ENCODE measurements at places on chromosomes 16 and 17.
A peak's percentile ranks its signal among the peaks of the same experiment; 100 is the strongest.

- DNase-seq, result no peak
These were observed 7.8 kb upstream of the C1QBP start for GRCh38 chr17:5446786-5447185.

GRCh38 chr17:2697611-2698162 lies 13.9 kb downstream of the CLUH start:
- no peak for DNase-seq

DNA sequence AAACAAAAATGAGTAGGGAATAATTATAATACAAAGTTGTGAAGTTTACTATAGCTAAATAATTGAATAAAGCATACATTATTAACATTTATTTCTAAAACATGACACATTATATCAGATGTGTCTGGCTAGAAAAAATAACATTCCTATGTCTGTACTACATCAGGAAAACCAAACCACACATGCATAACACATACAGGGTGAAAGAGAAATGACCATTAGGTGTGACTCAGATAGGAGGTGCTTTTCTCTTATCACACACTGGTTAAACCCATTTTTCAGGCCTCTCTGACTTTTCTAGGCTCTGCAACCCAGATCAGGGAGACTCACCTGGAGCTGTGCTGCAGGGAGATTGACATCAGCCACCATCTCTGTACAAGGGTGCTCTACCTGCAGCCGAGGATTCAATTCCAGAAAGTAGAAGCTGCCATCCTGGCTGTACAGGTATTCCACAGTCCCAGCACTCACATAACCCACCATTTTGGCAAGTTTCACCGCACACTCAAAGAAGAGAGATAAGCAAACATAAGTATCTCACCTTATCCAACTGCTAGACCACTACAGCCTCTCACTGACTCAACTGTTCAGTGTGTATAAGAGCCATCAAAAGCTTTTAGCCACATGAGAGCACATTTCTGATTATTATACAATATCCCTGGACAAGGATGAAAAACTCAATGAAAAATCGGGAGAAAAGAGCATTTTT lies 116.6 kb upstream of the C17orf78 start:
- peak; percentile 4 for DNase-seq

DNA sequence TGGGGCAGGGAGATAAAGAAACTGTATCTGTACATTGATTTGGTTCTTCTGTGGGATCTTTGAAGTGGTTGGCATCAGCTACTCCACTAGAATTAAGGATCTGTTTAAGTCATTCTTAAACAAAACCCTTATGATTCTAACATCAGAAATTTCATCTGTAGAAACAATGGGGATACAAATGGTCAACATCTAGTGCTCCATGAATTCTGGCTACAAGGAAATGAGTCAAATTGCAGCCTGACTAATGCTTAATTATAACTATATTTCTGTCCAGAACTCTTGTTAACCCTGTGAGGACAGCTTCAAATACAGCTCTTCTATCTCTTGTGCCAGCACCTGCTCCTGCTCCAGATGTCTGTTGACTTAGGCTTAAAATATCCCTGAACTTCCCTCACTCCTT lies 13.9 kb upstream of the GINS3 start:
- DNase-seq, result no peak

DNA sequence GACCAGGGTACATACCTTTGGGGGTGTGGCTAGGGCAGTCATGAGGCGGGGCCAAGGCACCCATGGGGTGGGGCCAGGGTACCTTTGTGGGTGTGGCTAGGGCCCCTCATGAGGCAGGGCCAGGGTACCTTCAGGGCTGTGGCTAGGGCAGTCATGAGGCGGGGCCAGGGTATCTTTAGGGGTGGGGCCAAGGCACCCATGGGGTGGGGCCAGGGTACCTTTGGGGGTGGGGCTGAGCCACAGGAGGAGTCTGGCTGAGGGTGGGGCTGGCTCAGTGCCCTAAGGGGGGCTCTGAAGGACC lies 3.5 kb downstream of the GNG13 start:
- no peak for DNase-seq

DNA sequence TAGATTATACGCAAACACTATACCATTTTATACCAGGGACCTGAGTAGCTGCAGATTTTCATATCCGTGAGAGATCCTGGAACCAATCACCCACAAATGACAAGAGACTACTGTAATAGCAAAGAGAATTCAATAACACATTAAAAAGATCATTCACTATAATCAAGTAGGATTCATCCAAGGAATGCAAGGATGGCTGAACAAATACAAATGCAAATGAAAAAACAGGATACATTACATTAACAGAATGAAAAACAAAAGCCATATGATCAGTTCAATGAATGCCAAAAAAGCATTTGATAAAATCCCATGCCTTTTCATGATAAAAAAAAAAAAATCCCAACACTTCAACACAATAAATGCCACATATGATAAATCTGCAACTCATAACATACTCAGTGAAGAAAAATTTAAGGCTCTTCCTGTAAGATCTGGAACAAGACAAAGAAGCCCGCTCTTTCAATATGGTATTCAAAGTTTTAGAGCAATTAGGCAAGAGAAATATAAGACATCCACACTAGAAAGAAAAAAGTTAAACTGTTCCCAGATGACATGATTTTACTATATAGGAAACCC lies 29.0 kb downstream of the N4BP1 start:
- DNase-seq, result no peak

- no peak for DNase-seq
These were observed 669 bp upstream of the DCTPP1 start for GRCh38 chr16:30430428-30430970.

- no peak for DNase-seq
These were observed 9.6 kb downstream of the CARHSP1 start for GRCh38 chr16:8858994-8859912.

- DNase-seq, result no peak
These were observed 77.4 kb downstream of the SKAP1 start for GRCh38 chr17:48352630-48353029.

DNA sequence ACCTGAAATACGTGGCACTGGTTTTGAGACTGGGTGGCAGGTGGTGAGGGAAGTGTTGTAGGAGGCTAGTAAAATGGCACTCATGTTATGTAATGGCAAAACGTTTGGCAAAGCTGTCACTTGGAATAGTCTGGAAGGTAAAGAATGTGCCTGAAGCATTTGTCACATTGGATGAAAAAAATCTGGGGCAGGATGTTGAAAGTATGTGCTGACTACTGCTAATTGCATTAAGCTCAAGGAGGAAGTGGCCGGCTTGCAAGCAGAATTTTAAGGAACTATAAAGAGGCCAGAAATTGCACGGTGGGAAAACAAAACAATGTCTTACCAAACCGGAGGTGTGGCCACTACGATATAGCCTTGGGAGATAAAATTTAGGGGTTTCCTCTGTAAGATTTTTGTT lies 26.6 kb upstream of the NLRP1 start:
- DNase-seq, result no peak

- DNase-seq, result no peak
These were observed 7.8 kb downstream of the MYO15B start for GRCh38 chr17:75595284-75595919.

- DNase-seq, result peak; percentile 55
These were observed 38.9 kb downstream of the MYH3 start for GRCh38 chr17:10618202-10618635.

DNA sequence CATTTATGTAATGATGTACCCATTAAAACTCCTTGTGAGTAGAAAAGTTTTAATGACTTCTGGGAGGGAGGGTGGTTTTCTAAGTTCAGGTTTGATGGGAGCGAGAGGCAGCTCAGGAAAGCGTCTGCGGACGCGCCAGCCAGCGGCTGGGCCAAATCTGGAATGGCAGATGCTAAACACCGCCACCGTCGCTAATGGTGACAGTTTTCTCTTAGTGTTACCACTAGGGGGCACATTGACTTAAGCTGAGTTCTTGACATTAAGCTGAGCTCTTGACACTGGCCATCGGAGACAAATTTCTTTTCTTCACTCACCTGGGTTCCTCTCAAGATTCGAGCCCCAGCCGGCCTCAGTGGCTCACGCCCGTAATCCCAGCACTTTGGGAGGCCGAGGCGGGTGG lies 6.7 kb downstream of the TRPV1 start:
- no peak for DNase-seq
